Spleen (tissue), 13 donors: ENCODE measurements at places on chromosomes 7 and 10. TPM values are rescaled to one million over a fixed set of nuclear protein-coding genes. Genes with fewer than 3 reads are reported as not detected.

Gene ST8SIA6
- 0.02 TPM for polyA plus RNA-seq

Gene GNGT1
- not detected for polyA plus RNA-seq

Gene GUSB
- 60.8 TPM for polyA plus RNA-seq

Gene GHITM
- polyA plus RNA-seq = 69.2 TPM

Gene MAD1L1
- polyA plus RNA-seq = 75.0 TPM

Gene MYH16
- not detected for polyA plus RNA-seq

Gene CHRM2
- not detected for polyA plus RNA-seq

Gene ASAH2
- 0.04 TPM for polyA plus RNA-seq

Gene DPP6
- 0.11 TPM for polyA plus RNA-seq

Gene WEE2
- not detected for polyA plus RNA-seq

Gene PI4K2A
- 7.1 TPM for polyA plus RNA-seq

Gene OR2A5
- polyA plus RNA-seq = not detected

Gene TBRG4
- 46.2 TPM for polyA plus RNA-seq

Gene AIFM2
- 6.2 TPM for polyA plus RNA-seq

Gene CHAT
- not detected for polyA plus RNA-seq

Gene SPDYE17
- polyA plus RNA-seq = not detected

Gene SFTPA1
- 0.30 TPM for polyA plus RNA-seq

Gene ATXN7L1
- 4.8 TPM for polyA plus RNA-seq

Gene MSMB
- polyA plus RNA-seq = not detected

Gene IRF5
- polyA plus RNA-seq = 26.2 TPM

Gene ACTL6B
- polyA plus RNA-seq = not detected

Gene IGFBP3
- polyA plus RNA-seq = 138 TPM

Gene NKX2-3
- polyA plus RNA-seq = 11.4 TPM

Gene SCART1
- 0.36 TPM for polyA plus RNA-seq

Gene CALHM3
- not detected for polyA plus RNA-seq

Gene TUBAL3
- polyA plus RNA-seq = not detected

Gene TBX20
- not detected for polyA plus RNA-seq

Gene NOS3
- polyA plus RNA-seq = 28.4 TPM

Gene RHOBTB1
- polyA plus RNA-seq = 4.9 TPM

Gene HOXA6
- not detected for polyA plus RNA-seq

Gene ASZ1
- not detected for polyA plus RNA-seq

Gene BLNK
- polyA plus RNA-seq = 103 TPM

Gene ELMO1
- 26.0 TPM for polyA plus RNA-seq

Gene UNCX
- not detected for polyA plus RNA-seq

Gene SPDYE2B
- not detected for polyA plus RNA-seq

Gene C10orf143
- polyA plus RNA-seq = 15.6 TPM

Gene TMUB1
- polyA plus RNA-seq = 45.9 TPM

Gene KAZALD1
- polyA plus RNA-seq = 32.5 TPM

Gene DRGX
- polyA plus RNA-seq = 0.03 TPM

Gene KIAA1549
- 0.10 TPM for polyA plus RNA-seq

Gene TFR2
- polyA plus RNA-seq = 1.7 TPM

Gene GAD2
- polyA plus RNA-seq = not detected

Gene NEBL
- 0.15 TPM for polyA plus RNA-seq

Gene RARRES2
- 165 TPM for polyA plus RNA-seq

Gene GDF2
- polyA plus RNA-seq = not detected

Gene HABP2
- polyA plus RNA-seq = not detected

Gene LLCFC1
- not detected for polyA plus RNA-seq

Gene TEX36
- polyA plus RNA-seq = not detected

Gene PKD1L1
- 1.1 TPM for polyA plus RNA-seq

Gene THSD7A
- polyA plus RNA-seq = 0.29 TPM

Gene PNLIPRP2
- 0.07 TPM for polyA plus RNA-seq

Gene GPR22
- not detected for polyA plus RNA-seq

Gene PAX4
- not detected for polyA plus RNA-seq

Gene CTAGE6
- not detected for polyA plus RNA-seq

Gene LIPF
- 0.23 TPM for polyA plus RNA-seq

Gene EBLN1
- not detected for polyA plus RNA-seq
